ENCODE measurements at places on chromosomes 2 and 18. TPM values are rescaled to one million over a fixed set of nuclear protein-coding genes. Genes with fewer than 3 reads are reported as not detected.

DNA sequence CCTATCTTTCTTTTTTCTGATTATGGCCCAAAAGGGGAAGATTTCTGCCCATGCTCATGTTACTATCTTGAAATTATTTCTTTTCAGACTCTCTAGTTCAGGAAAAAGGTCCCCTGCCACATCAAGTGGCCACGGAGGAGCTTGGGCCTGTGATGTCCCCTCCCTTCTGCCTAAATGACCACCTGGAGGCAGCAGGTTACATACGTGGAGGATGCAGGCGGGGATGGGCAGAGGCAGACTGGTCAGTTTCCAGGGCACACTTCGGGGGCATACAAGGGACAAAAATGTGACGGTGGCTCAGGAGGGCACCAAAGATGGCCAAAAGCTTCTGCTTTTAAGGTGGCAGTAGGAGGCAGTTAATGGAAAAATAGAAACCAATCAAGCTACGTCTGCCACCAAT lies 30.7 kb upstream of the STEAP3 start:
- H3K36me3 ChIP-seq = no peaks in the 10 kb centered on the region
- H3K4me1 ChIP-seq = peaks cover 4% of the 10 kb centered on the region
- no peak overlapping the region for H3K27ac ChIP-seq
- DNase-seq = no peak
- peaks cover 4% of the 10 kb centered on the region for H3K27me3 ChIP-seq

DNA sequence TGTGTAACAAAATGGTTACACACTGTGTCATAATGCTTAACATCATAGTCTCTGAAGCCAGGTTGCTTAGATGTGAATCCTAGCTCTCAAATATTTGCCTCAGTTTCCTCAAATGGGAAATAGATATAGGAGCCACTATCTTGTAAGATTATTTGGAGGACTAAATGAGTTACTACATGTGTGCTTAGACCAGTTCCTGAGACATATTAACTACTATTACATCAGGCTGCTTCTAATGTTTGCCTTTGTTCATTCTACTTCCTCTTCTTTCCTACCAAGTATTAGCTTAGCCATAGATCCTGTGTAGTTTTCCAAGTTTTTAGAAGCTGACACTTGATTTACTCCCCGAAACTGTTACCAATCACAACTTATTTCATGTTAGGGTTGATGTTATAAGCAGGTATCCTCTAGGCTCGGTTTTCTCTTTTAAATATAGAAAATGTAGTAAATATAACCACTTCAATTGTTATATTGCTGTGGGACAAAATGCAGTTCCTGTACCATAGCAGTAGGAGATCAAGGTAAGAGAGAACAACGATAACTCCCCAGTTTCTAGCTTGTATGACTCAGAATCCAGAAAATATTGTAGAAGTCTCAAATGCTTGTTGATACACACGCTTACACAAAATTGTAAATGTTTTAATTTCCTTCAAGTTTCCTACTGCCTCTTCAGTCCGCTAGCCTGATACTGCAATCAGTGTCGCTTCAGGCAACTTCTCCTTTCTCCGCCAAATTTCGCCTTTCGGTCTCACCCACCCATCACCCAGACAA lies 751 bp upstream of the DNAJC10 start:
- no peak for DNase-seq
- H3K27ac ChIP-seq = no peak overlapping the region
- no peaks in the 10 kb centered on the region for H3K27me3 ChIP-seq
- H3K4me1 ChIP-seq = no peaks in the 10 kb centered on the region

CHST10 gene
- 25.0 TPM for total RNA-seq

DNA sequence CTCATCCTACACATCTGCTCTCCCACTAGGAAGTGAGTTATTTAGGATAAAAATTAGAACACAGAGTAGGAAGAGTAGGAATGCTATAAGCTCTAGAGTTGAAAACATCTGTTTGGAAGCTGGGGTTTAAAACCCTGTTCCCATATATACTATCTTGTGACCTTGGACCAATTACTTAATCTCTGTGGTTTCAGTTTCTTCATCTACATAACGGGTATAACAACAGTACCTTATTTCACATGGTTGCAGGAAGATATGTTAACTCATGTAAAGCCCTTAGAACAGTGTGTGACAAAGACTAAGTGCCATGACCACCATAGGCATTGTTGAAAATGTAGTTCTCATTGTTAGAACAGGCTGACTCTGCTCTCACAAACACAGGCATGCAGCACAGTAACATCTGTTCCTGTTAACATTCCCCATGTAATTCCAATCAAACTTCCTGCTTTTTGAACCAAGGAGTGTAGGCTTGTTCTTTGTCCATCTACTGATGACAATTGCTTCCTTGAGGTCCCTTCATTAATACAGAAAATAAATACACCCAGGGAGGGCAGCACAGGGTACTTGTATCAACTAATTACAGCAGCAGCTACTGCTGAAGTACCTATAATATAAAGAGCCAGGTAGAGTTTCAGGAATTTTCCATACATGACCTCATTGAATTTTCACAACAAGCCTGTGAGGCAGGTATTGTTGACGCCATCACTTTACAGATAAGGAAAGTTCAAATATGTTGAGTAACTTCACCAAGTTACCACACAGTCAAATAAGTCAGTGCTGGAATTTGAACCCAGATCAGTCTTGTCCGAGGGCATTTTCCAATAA lies 204.2 kb downstream of the L3MBTL4 start:
- no peaks in the 10 kb centered on the region for H3K27me3 ChIP-seq
- no peak overlapping the region for H3K4me3 ChIP-seq
- no peak overlapping the region for H3K27ac ChIP-seq
- no peak for DNase-seq
- no peaks in the 10 kb centered on the region for H3K36me3 ChIP-seq
- no peaks in the 10 kb centered on the region for H3K4me1 ChIP-seq

DNA sequence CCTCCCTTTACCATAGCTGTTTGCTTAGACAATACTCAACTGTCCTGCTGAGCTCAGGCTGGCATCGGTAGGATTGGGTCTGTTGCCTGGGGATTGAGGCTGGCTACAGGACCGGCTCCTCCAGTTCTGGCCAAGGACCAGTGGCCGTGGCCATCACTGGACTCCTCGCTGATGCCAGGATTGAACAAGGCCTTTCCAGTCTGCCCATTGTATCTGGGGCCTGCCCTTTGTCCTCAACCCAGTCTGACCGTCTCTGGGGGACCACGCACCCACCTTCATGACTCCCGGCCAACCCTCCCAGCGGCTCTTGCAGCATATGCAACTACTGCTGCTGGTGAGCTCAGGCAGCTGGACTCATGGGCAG lies 28.7 kb downstream of the SH2D6 start:
- H3K27me3 ChIP-seq = peaks cover 2% of the 10 kb centered on the region
- H3K27ac ChIP-seq = no peak overlapping the region

- peaks cover 8% of the 10 kb centered on the region for H3K36me3 ChIP-seq
- peaks cover 20% of the 10 kb centered on the region for H3K4me1 ChIP-seq
- DNase-seq = peak; percentile 81
- H3K27ac ChIP-seq = peak overlapping the region; percentile 100
- H3K27me3 ChIP-seq = peaks cover 37% of the 10 kb centered on the region
- peak overlapping the region; percentile 100 for H3K4me3 ChIP-seq
These were observed 528 bp upstream of the PCGF1 start for GRCh38 chr2:74507926-74508520.

WNT10A gene
- total RNA-seq = 0.17 TPM

IL1R1 gene
- 0.17 TPM for total RNA-seq

AGAP1 gene
- 153 TPM for total RNA-seq

CYTIP gene
- not detected for total RNA-seq

SPR gene
- total RNA-seq = 1.7 TPM

DNA sequence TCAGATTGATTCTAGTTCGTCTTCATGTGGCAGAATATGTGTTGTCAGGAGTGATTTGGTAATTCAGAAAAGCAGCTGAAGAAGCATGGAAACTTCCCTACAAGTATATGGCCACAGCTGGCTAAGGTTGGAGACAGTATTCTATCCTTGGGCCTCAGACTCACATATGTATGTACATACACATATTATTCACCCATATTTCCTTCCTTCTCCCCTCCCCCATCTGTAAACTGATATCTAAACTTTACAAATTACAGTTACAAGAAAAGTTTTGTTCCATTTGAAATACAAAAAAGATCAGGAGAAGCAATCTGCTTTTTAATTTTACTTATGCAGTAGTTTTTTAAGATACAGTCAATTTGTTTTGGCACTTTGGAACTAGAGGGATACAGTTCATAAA lies 3.1 kb downstream of the SP3 start:
- no peak overlapping the region for H3K27ac ChIP-seq
- H3K27me3 ChIP-seq = peaks cover 14% of the 10 kb centered on the region
- DNase-seq = no peak

RBM43 gene
- total RNA-seq = 1.1 TPM

DNAH6 gene
- 0.86 TPM for total RNA-seq

DNA sequence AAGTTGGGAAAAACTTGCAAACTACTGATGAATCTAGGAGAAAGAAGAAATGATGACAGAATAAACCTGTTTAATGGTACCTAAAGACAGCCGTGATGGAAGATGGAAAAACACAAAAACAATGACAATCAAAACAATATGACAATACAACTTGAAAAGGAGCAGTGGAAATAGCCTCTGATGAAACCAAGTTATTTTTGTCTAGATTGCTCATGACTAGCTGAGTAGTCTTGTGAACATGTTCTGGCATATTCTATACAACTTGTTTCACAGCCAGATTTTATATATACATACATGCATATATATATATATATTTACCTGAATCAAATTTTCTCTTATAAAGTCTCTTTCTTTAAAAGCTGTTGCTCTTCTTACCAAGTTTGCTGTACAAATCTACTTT lies 439.1 kb downstream of the TGIF1 start:
- H3K4me1 ChIP-seq = peaks cover 2% of the 10 kb centered on the region
- H3K27me3 ChIP-seq = peaks cover 3% of the 10 kb centered on the region
- H3K36me3 ChIP-seq = no peaks in the 10 kb centered on the region
- H3K4me3 ChIP-seq = no peak overlapping the region
- H3K27ac ChIP-seq = no peak overlapping the region

DNA sequence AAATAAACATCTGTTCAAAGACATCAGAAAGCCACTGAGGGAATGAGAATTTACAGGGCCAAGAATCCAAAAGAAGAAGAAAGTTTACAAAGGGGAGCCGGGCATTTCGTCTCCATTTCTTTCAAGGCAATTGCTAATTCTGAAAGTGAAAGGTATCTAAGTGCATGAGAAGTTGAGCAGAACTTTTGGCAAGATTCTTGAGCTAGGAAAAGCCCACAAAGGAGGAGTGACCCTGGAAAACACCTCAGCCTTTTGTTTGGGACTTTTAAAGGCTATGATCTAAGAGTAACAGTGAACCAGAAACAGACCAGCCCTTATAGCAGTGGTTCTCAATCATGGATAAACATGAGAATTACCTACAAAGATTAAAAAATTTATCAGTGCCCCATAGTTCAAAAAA lies 87.4 kb downstream of the MDH1 start:
- DNase-seq = no peak
- no peak overlapping the region for H3K27ac ChIP-seq
- no peak overlapping the region for H3K4me3 ChIP-seq

Data from glutamatergic neuron (in vitro differentiated cells).